C1 segment of cervical spinal cord (tissue), 14 donors: ENCODE measurements at places on chromosomes 5 and 9.
A peak's percentile ranks its signal among the peaks of the same experiment; 100 is the strongest.

DNA sequence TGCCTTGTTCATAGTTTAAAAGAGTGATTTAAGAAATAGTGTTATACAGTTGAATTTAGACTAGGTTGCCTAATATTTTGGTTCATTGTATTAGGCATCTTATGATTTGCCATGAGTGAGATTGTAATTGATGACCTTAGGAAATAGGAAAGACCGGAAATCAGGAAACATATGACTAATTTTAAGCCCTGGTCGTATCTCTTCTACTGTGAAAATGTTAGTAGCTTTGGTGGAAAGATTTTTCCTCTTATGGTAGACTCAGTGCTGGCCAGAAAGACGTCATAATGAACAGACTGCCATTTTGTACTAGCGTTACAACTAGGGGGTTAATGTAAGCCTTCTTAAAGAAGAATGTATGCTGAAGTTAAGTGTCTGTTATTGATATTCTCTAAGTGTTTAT lies 21.7 kb downstream of the SMARCA2 start:
- DNase-seq = no peak

GRCh38 chr9:109317311-109317978 lies 3.4 kb downstream of the EPB41L4B start:
- no peak for DNase-seq

GRCh38 chr9:86842573-86842972 lies 104.7 kb downstream of the GAS1 start:
- DNase-seq = no peak

DNA sequence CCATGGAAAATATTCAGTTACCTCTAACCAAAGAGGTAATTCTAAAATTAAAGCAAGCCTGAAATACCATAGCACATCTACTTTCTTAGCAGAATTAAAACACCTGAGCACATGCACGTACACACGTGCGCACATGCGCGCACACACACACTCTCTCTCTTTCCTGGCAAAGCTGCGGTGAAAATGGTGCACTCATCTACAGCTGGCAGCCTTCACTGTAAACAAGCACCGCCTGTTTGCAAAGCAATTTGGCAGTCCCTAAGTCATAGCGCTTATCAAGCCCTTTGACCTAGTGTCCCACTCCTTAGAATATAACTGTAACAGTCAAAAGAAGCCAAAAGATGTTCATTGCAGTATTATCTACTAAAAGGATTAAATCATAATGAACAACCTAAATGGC lies 278.7 kb downstream of the DENND1A start:
- DNase-seq = no peak

DNA sequence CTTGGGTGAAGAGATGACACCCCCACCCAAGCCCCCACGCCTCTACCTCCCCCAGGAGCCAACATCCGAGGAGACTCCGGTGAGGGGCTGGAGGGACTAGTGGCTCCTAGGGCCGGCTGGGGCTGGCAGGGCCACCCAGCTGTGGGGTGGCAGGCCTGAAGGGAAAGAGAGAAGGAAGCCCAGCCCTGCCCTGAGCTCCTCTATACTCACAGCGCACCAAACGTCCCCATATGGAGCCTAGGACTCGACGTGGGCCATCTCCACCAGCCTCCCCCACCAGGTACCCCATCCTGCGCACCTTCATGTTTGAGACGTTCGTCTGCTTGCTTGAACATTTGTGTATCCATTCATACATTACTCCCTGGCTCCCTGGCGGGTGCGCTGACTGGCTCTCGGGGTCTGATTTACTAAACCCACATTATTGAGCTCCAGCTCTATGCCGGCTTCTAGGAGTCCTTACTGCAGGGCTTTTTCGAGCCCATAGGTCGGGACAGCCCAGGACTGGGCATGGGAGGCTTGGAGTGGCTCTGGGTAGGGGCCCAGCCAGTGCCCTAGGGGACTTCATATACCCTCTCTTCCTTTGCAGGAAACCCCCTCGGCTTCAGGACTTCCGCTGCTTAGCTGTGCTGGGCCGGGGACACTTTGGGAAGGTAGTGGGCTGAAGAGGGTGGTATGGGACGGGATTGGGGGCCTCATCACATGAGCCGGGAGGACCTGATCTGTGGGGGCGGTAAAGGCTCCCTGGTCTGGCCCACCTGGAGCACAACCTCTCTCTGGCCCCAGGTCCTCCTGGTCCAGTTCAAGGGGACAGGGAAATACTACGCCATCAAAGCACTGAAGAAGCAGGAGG lies 9.1 kb downstream of the ZDHHC12 start:
- DNase-seq = no peak

GRCh38 chr9:121731919-121732318 lies 80.5 kb downstream of the DAB2IP start:
- DNase-seq = no peak

DNA sequence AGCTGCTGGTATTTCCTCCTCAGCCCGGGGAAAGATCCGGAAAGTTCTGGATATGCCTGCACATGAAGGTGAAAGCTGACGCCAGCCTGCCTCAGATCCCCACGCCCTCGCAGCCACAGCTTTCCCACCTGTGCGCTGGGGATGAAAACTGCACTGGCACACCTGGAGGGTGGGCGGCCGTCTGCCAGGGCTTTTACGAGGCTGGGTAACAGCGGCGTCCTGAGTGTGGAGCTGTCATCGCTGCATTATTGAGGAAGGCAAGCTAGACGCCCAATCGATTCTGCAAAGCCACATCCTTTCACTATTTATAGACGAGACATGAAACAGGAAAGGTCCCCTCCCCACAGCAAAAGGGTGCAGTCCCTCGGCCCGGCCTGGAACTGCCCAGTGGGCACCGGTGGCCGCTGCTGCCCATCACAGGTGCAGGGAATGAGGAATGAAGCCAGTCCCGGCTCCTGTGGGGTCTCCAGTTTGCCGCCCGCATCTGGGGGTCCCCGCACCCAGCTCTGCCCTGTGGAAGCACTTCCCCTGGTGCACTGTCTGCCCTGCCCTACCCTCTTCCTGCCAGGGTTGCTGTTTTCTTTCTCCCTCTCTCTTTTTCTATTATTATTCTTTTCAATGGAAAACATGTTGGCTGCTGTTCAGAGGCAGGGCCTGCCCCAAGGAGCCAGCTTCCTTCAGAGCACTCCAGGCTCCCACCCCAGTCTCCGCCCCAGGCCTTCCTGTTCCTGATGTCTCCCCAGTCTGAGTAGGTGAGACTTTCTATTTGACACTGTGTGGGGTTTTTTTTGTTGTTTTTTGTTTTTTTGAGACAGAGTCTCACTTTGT lies 7.0 kb downstream of the NOTCH1 start:
- peak; percentile 30 for DNase-seq

GRCh38 chr5:120564013-120564412 lies 99.9 kb downstream of the PRR16 start:
- no peak for DNase-seq
